Lower lobe of right lung (tissue), 2 donors: ENCODE measurements at places on chromosomes 5 and 9.

DNA sequence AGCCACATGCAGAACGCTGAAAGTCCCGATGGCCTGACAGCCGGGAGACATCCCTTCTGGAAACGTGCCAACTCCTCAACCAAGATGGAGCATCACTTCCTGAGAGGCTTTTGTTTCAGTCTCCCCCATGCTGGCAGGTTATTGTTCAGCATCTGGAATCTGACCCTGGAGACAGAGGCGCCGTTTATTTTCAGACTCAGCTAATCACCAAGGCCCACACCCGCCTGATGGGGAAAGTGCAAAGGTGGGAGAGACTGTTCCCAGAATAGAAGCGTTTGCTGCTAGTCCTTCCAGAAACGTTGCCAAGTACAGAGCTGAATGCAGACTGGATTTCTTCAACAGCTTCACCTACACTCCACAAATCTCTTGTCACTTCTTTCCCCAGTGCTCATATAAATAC is 41.8 kb upstream of the S1PR3 start:
- H3K27ac ChIP-seq = no peak overlapping the region
- H3K4me1 ChIP-seq = peaks cover 15% of the 10 kb centered on the region

GRCh38 chr9:8555762-8556500 is 756.4 kb upstream of the DMAC1 start:
- no peak for DNase-seq
- H3K4me3 ChIP-seq = no peak overlapping the region
- no peaks in the 10 kb centered on the region for H3K27me3 ChIP-seq
- H3K36me3 ChIP-seq = no peaks in the 10 kb centered on the region

DNA sequence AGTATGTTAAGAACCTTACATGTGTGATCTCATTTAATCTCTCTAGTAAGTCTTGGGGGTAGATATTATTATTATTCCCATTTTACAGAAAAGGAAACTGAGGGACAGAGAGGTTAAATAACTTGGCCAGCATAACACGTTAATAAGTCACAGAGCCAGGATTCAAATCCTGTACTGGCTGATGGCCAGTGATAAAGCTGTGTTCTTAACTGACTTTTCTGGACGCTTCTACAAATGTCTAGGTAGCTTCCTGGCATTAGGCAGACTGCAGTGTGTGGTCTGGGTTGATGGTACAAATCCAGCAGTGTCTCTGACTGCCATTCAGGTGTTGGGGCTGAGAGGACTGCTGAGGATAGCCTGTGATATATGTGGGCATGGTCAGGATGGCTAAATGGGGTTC is 125.8 kb upstream of the CXCL14 start:
- no peaks in the 10 kb centered on the region for H3K36me3 ChIP-seq
- no peak overlapping the region for H3K27ac ChIP-seq
- no peaks in the 10 kb centered on the region for H3K4me1 ChIP-seq
- no peak for DNase-seq
- no peaks in the 10 kb centered on the region for H3K27me3 ChIP-seq

DNA sequence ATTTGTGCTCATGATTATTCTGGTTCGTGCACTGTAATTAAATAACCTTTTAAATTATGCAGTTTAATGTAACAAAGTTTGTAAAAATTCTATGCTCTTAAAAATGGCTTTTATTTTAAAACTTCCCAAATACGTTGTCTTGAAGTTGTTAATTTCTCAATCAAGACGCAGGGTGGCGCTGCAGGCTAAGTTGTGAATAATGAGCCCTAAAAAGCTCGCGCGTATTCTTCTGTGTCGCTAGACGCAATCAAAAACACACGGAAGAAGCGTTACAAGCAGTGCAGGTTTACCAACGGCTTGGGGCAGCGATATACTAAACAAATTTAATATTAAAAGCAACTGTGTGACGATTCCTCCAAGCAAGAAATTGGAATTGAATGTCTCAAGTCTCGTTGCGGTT is at the start of gene PCDHB4:
Gene PCDHB4, plus strand, starts transcription at position 256 of the 400 bp plus-strand sequence. CDS start 181 bp downstream, outside the sequence.
- no peak for DNase-seq
- H3K4me3 ChIP-seq = peak within 1 kb of the TSS; percentile 20
- no peaks in the 10 kb centered on the region for H3K36me3 ChIP-seq

GRCh38 chr9:106487266-106487665 is 375.7 kb upstream of the ZNF462 start:
- H3K27ac ChIP-seq = no peak overlapping the region
- no peaks in the 10 kb centered on the region for H3K36me3 ChIP-seq
- no peaks in the 10 kb centered on the region for H3K27me3 ChIP-seq
- H3K4me3 ChIP-seq = no peak overlapping the region
- DNase-seq = no peak

GRCh38 chr5:59922220-59922619 is 28.7 kb upstream of the PDE4D start:
- DNase-seq = no peak
- no peak overlapping the region for H3K4me3 ChIP-seq
- no peaks in the 10 kb centered on the region for H3K27me3 ChIP-seq
- no peaks in the 10 kb centered on the region for H3K36me3 ChIP-seq
- no peaks in the 10 kb centered on the region for H3K4me1 ChIP-seq

GRCh38 chr5:16383544-16384052 is 82.0 kb downstream of the ZNF622 start:
- H3K27me3 ChIP-seq = no peaks in the 10 kb centered on the region
- H3K36me3 ChIP-seq = no peaks in the 10 kb centered on the region
- no peak overlapping the region for H3K27ac ChIP-seq
- H3K4me1 ChIP-seq = no peaks in the 10 kb centered on the region
- no peak for DNase-seq
- H3K4me3 ChIP-seq = no peak overlapping the region

DNA sequence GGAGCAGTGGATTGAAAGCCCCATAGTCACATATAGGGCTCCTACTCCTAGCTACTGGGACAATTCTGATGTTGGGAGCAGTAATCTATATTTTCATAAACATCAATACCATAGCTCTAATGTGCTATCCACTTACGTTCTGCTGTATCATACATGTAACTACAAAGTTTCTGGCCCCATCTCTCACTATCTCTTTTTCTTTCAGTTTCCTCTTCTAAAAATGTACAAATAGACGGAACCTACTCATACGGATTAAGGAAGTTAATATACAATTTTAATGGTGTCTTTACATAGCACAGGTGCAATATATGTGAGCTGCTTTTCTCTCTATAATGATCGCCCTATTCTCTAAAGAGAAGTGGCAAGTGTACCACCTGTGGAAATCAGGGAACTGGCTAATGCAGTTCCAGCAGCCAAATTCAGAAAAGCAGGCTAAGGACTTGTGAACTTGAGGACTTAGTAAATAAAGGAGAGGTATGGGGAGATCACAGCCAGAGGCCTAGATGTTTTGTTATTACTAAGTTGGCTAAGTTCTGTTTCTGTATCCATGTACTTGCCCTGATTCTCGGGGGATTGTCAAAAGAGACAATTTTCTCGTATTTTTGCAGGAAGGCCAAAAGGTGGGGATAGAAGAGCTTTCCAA is 1021.9 kb downstream of the CDH12 start:
- no peaks in the 10 kb centered on the region for H3K36me3 ChIP-seq
- no peaks in the 10 kb centered on the region for H3K27me3 ChIP-seq
- no peaks in the 10 kb centered on the region for H3K4me1 ChIP-seq

DNA sequence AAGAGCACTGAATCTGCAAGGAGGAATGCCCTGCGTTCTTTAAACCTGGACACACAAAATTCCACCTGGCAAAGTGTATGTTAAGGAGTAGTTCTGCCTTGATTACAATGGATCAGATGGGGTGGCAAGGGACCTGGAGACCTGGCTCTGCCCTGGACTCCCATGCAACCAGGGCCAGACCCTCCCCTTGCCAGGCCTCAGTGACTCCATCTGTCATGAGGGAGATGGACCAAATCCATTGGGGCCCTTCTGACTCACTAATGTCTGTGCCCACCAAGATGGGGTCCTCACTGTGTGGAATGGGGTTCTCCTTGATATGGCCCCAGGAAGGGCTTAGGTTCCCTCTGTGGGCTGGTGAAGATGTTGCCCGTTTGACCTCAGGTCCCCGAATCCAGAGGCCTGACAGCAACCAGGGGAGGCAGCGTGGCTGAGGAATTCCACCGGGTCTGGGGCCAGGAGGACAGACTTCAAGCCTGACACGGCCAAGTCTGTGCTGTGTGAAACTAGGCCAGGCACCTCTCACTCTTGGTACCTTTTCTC is 100.3 kb downstream of the PAX5 start:
- no peaks in the 10 kb centered on the region for H3K36me3 ChIP-seq
- no peak overlapping the region for H3K4me3 ChIP-seq
- H3K27me3 ChIP-seq = peaks cover 3% of the 10 kb centered on the region
- no peak overlapping the region for H3K27ac ChIP-seq
- no peak for DNase-seq
- H3K4me1 ChIP-seq = no peaks in the 10 kb centered on the region

DNA sequence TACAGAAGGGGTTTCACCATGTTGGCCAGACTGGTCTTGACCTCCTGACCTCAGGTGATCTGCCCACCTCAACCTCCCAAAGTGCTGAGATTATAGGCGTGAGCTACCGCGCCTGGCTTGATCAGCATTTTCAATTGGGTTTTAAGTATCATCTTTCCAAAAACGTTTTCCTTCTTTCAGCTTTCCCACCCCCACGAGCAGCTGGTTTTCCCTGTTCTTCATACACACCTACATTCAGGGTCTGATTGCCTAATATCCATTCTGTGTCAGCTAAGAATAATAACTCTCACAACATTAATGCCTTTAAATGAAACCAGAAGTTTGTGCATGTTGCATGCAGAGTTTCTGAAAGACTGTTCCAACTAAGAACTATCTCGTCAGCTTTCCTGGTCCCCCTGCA is 38.3 kb downstream of the RFK start:
- no peaks in the 10 kb centered on the region for H3K4me1 ChIP-seq
- no peaks in the 10 kb centered on the region for H3K27me3 ChIP-seq

DNA sequence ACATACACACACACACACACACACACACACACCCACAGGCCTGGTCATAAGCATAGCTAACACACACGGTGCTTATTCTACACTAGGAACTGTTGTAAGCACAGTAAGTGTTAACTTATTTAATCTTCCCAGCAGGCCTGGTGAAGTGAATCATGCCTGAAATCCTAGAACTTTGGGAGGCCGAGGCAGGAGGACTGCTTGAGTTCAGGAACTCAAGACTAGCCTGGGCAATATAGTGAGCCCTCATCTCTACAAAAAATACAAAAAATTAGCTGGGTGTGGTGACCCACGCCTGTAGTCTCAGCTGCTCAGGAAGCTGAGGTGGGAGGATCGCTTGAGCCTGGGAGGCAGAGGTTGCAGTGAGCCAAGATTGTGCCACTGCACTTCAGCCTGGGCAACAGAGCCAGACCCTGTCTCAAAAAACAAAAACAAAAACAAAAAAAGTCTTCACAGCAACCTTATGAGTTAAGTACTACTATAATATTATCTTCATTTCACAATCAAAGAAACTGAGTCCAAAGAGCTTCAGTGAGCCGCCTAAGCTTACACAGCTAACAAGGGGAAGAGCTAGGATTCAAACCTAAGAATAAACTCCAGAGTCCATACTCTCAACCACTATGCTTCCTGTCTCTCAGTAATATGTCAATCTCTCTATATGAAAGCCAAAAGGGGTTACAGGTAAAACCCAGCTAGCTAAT is 2.3 kb downstream of the MEGF9 start:
- no peaks in the 10 kb centered on the region for H3K27me3 ChIP-seq
- H3K27ac ChIP-seq = peak overlapping the region; percentile 90
- peaks cover 49% of the 10 kb centered on the region for H3K4me1 ChIP-seq

DNA sequence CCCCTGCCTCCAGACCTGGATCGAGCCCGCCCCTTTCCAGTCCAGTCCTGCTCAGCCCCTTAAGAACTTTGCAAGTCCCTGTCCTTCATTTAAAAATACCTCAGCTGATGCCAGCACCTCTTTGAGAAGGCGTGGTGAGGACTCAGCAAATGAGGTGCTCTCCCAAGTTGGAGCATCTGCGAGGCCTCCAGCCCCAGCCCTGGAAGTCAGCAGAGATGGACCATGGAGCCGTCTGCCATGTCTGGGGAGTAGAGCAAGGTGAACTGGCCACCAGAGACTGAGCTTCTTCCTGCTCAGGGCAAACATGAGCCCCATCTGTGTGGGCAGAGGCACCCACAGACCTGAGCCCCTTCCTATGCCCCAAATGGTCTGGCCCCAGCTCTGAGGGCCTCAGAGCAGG is 71.5 kb downstream of the UBE2QL1 start:
- no peak overlapping the region for H3K27ac ChIP-seq
- H3K36me3 ChIP-seq = no peaks in the 10 kb centered on the region
- DNase-seq = no peak
- H3K27me3 ChIP-seq = peaks cover 2% of the 10 kb centered on the region
- no peaks in the 10 kb centered on the region for H3K4me1 ChIP-seq

- H3K4me3 ChIP-seq = no peak overlapping the region
- H3K27ac ChIP-seq = no peak overlapping the region
- H3K36me3 ChIP-seq = no peaks in the 10 kb centered on the region
- H3K27me3 ChIP-seq = no peaks in the 10 kb centered on the region
- no peak for DNase-seq
Measured at GRCh38 chr9:133181561-133181960, 17.8 kb upstream of the GBGT1 start.

GRCh38 chr9:8429768-8430167 is 630.2 kb upstream of the DMAC1 start:
- no peaks in the 10 kb centered on the region for H3K4me1 ChIP-seq
- no peaks in the 10 kb centered on the region for H3K36me3 ChIP-seq
- H3K4me3 ChIP-seq = no peak overlapping the region

GRCh38 chr9:104456831-104457230 is 47.2 kb upstream of the OR13F1 start:
- no peak for DNase-seq
- H3K4me1 ChIP-seq = no peaks in the 10 kb centered on the region
- no peaks in the 10 kb centered on the region for H3K36me3 ChIP-seq

GRCh38 chr5:155089643-155090042 is 76.1 kb downstream of the KIF4B start:
- H3K4me3 ChIP-seq = no peak overlapping the region
- no peaks in the 10 kb centered on the region for H3K27me3 ChIP-seq
- DNase-seq = no peak
- H3K27ac ChIP-seq = no peak overlapping the region

DNA sequence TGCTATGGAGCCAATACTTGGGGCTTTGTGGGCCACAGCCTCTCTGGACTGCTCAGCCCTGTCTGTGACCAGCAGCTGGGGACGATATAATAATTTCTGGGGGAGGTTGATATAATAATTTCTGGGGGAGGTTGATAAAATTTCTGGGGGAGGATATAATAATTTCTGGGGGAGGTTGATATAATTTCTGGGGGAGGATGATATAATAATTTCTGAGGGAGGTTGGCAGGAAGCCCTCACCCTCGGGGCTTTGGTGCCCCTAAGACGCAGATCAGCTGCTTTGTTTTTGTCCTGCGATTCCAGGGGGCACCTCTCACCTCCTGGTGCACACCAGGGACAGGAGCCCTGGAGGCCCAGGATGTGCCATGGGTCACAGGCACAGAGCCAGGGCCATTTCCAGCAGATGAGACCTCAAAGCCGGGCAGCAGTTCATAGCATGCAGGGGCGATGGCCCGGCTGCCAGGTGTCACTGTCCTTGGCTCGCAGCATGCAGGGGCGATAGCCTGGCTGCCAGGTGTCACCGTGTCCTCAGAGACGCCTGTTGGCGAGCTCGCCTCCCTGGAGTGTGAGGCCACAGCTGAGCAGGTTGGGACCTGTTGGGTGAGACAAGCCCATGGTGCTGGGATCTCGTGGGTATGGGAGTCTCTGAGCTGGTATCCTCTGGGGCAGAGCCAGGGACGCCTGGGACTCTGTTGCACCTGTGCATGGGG is 3.8 kb upstream of the TOR4A start:
- H3K27ac ChIP-seq = peak overlapping the region; percentile 72
- DNase-seq = peak; percentile 55
- H3K27me3 ChIP-seq = no peaks in the 10 kb centered on the region
- H3K4me1 ChIP-seq = peaks cover 51% of the 10 kb centered on the region
- peaks cover 38% of the 10 kb centered on the region for H3K36me3 ChIP-seq

GRCh38 chr9:87710443-87710842 is 15.5 kb upstream of the CTSL start:
- no peak overlapping the region for H3K27ac ChIP-seq
- peaks cover 40% of the 10 kb centered on the region for H3K36me3 ChIP-seq
- H3K4me1 ChIP-seq = peaks cover 34% of the 10 kb centered on the region
